Amniotic epithelial cell (primary cell): ENCODE measurements at places on chromosomes 11 and 22.
A peak's percentile ranks its signal among the peaks of the same experiment; 100 is the strongest.

DNA sequence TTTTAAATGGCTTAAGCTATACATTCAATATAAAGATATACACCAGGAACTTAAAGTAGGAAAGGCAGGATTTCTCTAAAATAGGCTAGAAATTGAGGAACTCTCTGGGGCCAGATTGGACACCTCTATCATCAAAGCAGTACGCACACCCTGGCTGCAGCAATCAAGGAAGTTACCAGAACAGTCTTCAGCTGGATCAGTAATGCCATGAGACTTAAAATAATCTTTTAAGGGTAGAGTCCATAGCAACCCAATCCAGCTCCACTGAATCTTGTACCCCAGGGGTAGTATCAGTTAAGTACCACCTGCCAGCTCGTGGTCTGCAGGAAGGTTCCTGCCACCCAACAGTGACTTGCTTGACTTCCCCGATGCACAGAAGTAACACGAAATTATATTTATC is 3.0 kb downstream of the RDX start:
- DNase-seq = no peak

GRCh38 chr22:22928666-22929380 is 41.2 kb downstream of the IGLL5 start:
- peak; percentile 15 for DNase-seq

- DNase-seq = no peak
These were observed 68.6 kb downstream of the PKNOX2 start for GRCh38 chr11:125233116-125233515.

GRCh38 chr11:106614262-106614661 is 404.0 kb downstream of the GUCY1A2 start:
- no peak for DNase-seq

DNA sequence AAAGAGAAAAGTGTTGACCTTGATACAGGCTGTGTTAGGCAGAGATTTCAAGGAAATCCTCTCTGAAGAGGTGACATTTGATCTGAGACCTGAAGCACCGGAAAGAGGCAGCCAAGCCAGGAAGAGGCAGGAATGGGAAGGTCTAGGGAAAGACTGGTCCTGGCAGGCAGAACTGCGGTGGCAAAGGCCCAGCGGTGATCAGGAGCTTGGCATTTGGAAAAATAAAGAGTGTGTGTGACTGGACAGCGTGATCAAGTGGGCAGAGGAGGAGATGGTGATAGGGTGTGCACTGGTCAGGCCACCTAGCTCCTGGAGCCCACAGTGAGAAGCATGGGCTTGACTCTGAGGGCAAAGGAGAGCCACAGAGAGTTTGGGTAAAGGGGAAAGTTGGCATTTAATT is 27.2 kb upstream of the GAB4 start:
- DNase-seq = no peak

- peak; percentile 63 for DNase-seq
These were observed 13.9 kb upstream of the TP53AIP1 start for GRCh38 chr11:128956401-128957201.
